Activated naive CD8-positive, alpha-beta T cell treated with anti-CD3 and anti-CD28 coated beads, Interleukin-2, amount 50 U/mL, for 16 hours (primary cell): ENCODE measurements at places on chromosomes 5 and 9.

- DNase-seq, result no peak
These were observed 28.7 kb upstream of the MEGF9 start for GRCh38 chr9:120742951-120743416.

DNA sequence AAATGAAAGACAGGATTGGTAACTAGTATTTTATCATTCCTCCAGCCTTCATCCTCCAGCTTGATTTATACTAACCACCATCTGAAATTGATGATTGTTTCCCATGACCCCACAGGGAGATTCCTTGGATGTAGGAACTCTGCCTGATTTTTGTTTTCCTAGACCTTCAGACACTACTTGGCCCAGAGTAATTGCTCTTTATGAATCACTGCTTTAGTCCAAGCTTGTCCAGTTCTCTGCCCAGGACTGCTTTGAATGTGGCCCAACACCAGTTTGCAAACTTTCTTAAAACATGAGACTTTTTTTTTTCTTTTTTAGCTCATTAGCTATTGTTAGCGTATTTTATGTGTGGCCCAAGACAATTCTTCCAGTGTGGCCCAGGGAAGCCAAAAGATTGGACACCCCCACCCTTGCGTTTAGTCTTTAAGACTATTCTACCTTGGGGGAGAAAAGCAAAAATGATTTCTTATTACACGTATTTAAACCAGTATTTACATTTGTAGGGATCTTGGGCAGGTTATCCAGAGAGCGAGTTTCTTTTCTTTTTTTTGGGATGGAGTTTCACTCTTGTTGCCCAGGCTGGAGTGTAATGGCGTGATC lies 18.4 kb downstream of the BASP1 start:
- no peak for DNase-seq

- DNase-seq, result no peak
These were observed 12.2 kb downstream of the ABCA1 start for GRCh38 chr9:104915753-104916152.

DNA sequence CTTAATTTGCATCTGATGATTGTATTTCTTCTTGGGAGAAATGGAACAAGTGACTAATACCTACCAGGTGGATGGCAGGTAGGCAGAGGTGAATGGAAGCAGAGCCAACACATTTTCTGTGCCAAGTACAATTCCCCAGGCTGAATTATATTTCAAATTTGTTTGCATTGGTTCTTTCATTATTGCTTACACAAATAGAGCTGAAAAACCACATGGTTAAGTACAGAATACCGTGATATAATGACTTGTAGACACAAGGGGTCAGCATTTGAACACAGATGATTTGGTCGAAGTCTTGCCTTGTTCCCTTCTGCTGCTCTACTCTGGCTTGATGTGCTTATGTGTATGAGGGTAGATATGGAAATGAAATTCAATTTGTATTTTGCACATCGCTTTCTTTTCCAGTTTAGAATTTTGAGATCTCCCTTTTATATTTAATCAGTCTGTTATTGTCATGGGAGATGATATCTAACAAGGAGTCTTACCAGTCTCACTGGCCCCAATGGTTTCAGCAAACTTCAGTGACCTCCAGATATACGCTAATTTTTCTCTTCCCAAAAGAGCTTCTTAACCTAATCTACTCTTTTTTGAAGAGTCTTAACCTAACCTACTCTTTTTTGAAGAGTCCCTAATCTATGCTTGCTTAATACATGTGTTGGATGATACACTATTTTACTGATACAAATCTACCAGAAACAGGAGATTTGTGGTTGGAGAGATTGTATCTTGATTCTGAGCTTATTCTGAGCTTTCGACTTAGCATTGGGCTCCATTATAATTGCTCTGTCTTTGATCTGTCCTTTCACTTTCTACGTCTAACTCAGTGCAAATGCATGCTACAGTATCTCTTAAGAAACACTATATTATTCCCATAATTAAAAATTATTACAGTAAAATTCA lies 88.1 kb downstream of the PCSK1 start:
- no peak for DNase-seq

DNA sequence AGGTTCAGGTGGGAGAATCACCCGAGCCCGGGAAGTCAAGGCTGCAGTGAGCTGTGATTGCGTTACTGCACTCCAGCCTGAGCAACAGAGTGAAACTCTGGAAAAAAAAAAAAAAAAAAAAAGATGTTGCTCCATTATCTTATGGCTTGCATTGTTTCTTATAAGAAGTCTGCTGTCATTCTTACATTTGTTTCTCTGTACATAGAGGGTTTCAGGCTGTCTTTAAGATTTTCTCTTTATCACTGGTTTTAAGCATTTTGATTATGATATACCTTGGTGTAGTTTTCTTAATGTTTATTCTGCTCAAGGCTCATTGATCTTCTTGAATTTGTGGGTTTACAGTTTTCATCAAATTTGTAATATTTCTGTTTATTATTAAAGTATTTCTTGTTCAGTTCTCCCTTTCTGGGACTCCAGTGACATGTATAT lies 35.2 kb downstream of the MVB12B start:
- no peak for DNase-seq

DNA sequence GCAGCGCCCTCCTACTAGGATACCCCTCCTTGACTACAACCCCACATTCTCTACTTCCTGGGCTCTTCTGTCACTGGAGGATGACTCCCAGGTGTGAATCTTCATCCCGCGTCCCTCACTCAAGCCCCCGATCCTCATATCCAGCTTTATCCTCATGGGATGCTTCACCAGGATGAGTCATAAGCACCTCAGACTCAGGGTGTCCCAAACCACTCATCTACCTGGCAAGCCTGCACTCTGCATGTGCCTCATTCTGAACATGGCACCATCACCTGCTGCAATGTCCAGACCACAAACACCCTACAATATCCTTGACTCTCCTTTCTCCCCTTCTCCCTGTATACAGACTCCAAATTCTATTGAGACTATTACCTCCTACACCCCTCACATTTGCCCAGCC lies 1.5 kb upstream of the TGFBI start:
- no peak for DNase-seq

DNA sequence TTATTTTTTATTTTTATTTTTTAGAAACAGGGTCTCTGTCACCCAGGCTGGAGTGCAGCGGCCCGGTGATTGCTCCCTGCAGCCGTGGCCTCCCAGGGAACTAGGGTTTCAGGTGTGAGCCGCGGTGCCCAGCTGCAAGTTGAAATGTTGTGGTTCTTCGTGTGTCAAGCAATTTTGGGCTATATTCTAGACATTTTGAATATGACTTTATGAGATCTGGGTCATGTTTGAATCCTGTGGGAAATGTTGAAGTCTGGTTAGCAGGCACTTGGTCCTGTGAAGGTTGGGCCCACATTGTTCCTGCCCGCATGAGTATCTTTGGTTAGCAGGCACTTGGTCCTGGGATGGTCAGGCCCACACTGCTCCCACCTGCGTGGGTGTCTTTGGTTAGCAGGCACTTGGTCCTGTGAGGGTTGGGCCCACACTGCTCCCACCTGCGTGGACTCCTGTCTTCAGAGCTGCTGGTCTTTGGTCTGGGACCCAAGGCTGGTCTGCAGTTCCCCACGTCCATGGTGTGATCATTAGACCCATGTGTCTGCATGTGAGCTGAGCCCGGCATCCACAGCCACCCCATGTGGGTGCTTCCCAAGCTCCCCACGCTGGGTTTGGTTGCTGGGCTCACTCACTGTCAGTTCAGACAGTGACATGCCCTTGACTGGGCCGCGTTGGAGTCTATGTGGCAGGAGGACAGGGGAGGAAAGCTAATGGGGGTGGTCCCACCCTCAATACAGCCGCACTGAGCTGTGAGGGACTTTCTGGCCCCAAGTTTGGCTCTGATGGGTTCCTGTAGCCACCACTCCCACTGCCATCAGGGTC lies 7.1 kb downstream of the FBXW5 start:
- no peak for DNase-seq

DNA sequence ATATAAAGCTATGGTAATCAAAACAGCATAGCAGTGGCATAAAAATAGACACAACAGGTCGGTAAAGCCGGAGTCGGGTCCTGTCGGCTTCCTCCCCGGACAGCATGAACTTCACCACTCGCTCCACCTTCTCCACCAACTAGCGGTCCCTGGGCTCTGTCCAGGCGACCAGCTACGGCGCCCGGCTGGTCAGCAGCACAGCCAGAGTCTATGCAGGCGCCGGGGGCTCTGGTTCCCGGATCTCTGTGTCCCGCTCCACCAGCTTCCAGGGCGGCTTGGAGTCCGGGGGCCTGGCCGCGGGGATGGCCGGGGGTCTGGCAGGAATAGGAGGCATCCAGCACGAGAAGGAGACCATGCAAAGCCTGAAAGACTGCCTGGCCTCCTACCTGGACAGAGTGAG lies 124.0 kb downstream of the CSNK1G3 start:
- no peak for DNase-seq

DNA sequence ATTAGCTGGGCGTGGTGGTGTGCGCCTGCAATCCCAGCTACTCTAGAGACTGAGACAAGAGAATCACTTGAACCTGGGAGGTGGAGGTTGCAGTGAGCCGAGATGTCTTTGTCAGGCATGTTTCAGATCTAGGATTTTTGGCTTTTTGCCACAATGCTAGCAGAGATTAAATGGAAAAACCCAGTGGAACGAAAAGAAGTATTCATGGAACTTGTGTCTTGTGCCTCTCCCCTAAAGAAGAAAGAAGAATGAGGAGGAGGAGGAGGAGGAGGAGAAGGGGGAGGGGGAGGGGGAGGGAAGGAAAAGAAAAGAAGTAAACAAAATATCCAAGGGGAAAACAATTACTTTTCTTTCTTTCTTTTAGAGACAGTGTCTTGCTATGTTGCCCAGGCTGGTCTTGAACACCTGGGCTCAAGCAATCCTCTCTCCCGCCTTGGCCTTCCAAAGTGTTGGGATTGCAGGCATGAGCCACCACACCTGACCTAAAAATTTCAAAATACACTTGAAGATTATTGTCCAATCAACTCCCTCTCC lies 106.0 kb downstream of the ARRDC3 start:
- no peak for DNase-seq
